Activated CD8-positive, alpha-beta memory T cell treated with anti-CD3 and anti-CD28 coated beads for 48 hours (primary cell): ENCODE measurements at places on chromosomes 2 and 18.

GRCh38 chr2:148796735-148797512, 78.1 kb upstream of the KIF5C start:
- DNase-seq = no peak

GRCh38 chr2:133369901-133370658, 198.2 kb downstream of the NCKAP5 start:
- DNase-seq = no peak

DNA sequence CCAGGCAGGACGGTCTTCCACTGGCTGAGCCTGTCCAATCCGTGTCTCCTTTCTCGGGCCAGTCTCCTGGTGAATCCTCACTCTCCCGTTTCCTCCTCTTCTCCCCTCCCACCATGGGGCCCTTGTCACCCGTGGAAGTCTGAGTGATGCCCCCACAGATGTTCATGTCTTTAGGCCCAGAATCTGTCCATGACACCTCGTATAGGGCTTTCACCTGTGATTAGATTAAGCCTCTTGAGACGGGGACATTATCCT, 193.5 kb downstream of the ZFP36L2 start:
- no peak for DNase-seq

DNA sequence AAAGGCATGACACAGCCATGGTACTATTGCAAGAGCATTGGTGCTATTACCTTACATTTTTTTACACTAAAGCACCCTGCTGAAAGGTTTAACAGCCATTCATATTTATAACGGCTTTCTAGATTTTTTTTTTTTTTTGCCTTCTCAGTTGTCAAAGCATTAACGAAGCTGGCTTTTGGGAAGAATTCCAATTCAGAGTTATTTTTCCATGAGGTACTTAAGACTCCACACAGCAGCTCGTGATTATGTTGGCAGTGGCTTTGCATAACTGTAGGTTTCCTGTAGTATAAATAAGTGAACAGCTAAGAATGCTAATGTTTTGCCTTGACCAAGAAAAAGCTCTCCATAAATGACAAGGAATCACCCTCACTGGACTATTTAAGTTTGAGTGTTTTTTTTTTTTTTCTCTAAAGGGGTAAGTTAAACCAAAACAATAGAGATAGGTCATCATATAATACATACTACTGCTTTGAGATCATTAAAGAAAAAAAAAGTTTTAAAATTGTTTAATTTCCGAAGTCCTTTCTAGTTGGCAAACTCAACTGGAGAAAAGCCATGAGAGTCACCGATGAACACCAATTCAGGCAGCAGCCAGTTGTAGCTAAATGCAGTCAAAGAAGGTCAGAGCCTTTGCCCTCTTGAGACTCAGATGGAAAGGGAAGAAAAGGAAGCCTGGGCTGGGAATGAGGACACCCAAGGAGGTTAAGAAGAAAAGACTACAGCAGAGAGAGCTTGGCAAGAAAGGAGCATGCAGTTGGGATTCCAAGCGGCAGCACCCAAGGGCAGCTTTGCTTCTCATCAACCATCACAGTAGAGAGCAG, 187.4 kb upstream of the NCKAP5 start:
- no peak for DNase-seq

- no peak for DNase-seq
These were observed 31.9 kb downstream of the ABHD3 start for GRCh38 chr18:21672521-21673267.

DNA sequence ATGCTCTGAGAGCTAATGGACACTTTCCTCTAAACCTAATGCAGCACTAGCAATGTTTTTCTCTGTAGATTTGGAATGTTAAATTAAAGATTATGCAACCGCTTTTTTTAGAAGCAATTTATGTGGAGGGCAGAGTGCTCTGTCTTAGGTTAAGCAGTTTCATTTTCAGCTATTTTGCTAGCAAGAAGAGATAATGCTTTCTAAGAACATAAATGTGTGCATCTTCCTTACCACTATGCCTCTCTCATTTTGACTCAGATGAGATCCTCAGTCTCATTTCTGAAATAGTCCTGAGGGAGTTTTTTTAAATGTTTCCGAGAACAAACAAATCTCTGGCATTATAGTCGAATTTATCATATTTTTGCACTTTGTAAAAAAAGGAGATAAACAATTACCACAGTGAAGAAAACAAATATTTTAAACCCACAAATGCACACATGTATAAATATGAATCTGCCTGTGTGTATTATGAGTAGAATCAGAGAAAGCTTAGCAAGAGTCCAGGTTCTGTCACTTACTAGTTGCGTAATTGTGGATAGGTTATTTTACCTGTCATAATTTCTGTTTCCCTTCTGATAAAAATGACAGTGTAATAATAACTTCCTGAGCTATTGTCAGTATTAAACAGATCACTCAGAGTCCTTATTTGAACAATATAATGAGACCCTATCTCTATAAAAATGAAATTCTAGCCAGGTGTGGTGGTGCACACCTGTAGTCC, 207.7 kb upstream of the CRIM1 start:
- DNase-seq = no peak

GRCh38 chr2:161121622-161122021, 38.6 kb upstream of the TANK start:
- DNase-seq = no peak

DNA sequence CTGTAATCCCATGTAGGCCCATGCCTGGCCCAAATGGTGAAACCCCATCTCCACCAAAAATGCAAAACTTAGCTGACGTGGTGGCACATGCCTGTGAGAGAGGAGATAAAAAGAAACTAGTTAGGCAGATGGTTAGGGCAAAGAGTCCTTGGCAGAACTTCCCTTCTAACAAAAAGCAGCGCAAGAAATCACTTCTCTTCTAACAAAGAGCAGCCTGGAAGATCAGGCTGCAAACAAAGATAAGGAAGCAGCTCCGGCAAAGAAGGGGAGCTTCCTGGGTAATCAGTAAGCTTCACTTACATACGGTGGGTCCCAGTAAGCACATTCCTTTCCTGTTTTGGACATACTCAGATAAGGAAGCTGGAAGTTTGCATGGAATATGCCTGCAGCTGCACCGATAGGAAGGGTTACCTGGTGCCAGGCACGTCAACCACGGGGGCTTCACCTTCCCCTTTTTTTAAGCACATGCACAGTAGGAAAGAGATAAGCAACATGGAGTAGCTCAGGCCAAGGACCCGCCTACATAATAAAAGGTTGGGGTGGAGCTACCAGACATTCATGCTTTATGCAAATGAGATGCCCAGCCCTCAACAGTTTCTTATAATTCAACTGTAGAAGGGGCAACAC, 61.0 kb upstream of the SLC25A52 start:
- DNase-seq = no peak
